ENCODE measurements at places on chromosomes 5 and 9.

GRCh38 chr9:93657331-93658111 is 81.1 kb downstream of the PHF2 start:
- DNase-seq, result no peak

- no peak for DNase-seq
These were observed 71.8 kb downstream of the AK8 start for GRCh38 chr9:132806306-132806705.

DNA sequence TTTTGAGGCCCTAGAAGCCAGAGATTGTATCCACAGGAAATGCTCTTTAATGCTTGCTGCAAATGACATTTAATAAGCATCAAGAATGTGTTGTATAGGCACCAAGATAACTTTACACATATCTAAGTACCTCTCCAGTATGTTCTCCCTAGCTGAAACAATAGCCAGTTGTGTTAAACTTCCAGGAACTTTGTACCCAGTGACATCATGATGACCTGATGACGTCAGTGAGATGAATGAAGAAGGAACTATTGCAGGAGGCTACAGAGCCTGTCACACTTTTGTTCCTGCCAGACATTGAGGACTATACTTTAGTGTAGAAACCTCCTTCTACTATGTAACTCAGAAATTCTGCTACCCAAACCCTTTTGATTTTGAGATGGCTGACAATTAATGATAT is 129.8 kb downstream of the CD180 start:
- no peak for DNase-seq

DNA sequence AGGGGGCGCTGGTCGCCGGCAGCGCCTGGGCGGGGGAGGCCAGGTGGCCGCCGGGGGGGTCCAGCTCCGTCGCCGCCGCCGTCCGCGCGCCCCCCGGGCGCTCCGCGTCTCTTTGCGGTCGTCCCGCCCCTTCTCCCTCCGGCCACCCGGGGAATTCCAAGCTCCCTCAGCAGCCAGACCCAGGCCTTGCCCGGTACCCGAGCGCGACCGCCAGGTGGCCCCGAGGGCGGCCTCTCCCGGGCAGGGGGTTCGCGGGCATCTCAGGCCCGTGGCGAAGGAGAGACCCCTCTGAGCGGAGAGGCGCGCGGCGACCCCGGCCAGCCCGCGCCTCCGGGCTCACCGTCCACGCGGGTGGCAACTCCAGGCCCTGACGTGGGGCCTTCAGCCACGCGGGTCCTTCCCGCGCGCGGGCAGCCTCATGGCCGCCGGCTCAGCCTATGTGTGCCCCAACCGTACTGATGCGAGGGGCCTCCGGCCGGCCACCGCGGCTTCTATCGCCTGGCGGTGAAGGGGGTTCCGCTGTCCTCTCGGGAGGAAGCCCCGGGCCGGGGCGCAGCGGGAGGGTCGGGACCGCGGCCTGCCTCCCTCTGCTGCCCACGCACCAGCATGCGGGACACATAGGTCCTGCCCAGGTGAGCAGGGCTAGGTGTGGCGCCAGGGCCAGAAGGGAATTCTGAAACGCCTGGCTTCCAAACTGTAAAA is 529 bp upstream of the NRARP start:
- DNase-seq, result no peak

- DNase-seq, result no peak
These were observed 75.6 kb upstream of the SPRY4 start for GRCh38 chr5:142400415-142400814.

DNA sequence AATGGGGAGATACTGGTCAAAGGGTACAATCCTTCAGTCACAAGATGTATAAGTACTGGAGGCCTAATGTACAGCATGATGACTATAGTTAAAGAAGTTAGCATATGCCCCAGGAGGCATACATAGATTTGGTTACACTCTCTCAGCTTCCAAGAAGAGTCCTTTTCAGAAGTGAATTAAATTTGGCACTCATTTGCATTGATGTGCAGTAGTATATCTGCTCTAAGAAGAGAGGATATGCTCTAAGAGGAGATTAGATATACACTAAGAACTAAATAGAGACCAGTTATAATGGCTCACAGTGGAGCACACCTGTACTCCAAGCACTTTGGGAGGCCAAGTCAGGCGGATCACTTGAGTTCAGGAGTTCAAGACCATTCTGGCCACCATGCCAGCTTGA is 139.5 kb upstream of the MINAR2 start:
- DNase-seq, result no peak

DNA sequence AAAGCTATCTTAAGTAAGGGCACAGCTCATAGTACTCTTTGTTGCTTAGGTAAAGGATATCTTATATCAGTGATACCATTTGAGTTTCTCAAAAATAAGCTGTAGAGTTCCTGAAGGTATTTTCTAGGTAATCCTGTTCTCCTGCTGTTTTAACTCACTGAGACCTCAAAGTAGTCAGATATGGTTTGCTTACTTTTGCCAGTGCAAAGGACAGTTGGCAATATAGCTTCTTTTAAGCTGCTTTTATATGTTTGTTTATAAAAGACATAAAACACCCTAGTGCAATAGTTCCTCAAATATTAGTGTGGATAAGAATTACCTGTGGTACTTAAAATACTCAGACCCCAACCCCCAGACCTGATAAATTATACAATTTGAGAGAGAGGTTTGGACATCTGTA is 12.1 kb downstream of the NCBP1 start:
- DNase-seq, result no peak

GRCh38 chr5:21142791-21143190 is 1154.8 kb upstream of the CDH18 start:
- DNase-seq, result no peak

DNA sequence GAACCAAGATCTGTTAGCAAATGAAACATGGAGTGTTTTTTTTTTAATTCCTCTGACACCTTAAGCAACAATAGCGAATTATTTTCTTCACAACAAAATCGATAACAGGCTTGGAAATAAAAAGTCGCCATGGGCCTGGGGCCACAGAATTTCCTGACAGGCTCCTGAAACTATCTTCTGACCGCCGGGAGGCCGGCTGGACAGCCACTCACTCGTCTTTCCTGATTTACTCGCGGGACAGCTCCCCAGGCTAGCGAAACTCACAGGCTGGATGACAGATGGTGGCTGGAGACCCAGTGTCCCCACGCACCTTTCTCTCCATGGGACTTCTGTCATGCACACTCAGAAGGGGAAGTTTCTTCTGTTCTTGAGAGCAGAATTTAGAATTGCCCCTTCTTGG is 143.3 kb upstream of the IRX2 start:
- DNase-seq, result no peak

- no peak for DNase-seq
These were observed 31.4 kb upstream of the ANKRD55 start for GRCh38 chr5:56264417-56265025.

DNA sequence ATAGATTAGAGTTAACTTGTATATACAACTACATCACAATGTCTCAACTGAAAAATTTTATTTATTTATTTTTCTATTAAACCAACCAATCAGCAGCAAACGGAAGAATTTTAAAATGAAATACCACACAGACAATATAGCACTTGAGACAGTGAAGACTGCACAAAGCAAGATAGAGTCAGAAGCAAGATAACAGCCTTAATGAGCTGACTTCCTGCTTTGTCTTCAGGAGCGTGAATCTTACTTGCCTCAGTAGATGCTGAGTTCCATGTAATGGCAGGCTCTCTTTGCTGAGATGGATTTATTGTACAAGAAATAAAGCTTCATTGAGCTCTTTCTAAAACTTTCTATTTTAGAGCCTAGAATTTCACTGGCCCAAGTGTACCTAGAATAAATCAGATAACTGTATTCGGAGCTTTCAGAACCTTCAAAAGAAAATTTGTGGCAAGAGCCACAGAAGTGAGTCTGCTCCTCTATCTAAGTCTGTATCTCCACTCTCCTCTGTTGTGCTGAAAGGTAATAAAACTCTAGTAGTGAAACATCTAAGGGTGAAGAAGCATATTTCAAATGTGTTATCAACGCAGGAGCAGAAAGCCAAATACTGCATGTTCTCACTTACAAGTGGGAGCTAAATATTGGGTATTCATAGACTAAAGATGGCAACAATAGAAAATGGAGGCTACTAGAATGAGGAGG is 83.3 kb upstream of the ANKRD55 start:
- DNase-seq, result no peak
